ENCODE measurements at places on chromosomes 5 and 9.

DNA sequence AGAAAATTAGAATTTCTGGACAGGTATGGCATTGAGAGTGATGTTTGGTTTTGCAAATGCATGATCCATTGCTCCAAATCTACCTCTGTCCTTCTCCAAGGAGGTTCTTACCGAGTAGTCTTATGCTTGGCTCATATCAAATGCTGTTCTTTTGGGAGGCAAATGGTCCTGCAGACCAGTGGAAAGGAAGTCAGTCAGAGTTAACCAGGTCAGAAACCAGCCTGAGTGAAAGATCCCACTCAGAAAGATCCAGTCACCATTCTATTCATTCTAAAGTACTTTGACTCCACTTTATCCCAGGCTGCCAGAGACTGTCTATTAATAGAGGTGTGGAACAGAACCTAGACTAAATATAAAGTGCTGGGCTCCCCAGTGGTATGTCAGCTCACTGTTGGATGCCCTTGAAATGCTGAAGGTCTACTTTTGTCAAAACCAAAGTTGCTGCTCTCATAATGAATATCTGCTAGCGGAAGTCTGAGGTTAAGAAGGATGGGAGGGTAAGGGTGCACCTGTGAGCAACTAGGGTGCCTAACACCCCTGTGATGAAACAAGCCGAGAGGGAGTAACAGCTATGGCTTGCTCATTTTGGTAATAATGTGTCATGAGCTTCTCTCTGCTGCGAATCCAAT, 302.2 kb downstream of the ZNF608 start:
- no peak for DNase-seq

GRCh38 chr5:103305809-103306208, 47.2 kb downstream of the MACIR start:
- DNase-seq: no peak

DNA sequence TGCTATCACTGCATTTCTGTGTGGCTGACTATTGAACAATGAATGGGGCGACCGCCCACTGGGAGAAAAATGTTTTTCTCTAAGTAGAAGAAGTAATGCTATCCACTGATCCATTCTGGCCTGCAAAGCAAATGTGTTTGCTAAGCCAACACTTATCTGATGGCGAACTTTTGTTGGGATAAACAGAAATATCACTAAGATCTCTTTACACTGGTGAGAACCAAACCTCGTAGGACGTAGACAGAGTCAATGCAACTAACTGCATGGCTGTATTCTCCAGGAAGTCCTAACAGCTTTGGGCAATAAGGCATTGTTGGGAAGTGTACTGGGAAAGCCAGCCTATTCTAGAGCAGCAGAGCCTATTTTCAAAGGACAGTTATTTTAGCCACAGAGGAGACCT, 77.7 kb downstream of the ANKH start:
- DNase-seq: no peak

DNA sequence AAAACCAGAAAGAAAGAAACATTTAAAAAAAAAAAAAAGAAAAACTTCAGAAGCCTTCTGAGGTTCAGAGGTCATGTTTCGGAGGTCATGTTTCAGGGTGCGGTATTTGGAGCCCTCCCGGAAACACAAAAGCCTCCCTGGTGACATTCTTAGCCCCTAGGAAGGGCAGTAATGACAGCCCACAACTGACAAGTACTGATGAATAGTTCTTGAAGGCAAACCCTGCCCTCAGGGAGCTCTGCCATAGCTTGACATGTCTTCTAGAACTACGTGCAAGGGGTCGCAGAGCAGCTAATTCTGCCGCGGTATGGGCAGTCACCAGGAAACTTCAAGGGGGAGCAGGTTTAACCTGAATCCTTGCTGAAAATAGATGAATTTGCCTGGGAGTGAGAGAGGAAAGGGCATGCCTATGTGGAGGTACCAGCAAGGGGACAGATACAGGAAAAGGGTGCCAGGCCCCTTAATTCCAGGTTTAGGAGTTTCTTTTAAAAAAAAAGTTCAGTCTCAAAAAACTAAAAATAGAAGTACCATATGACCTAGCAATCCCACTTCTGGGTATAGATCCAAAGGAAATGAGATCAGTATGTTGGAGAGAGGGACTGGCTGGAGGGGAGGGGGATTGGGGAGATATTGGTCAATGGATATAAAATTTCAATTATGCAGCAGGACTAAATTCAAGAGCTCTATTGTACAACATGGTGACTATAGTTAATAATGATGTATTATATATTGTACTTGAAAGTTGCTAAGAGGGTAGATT, 98.4 kb downstream of the C9orf152 start:
- DNase-seq: no peak

DNA sequence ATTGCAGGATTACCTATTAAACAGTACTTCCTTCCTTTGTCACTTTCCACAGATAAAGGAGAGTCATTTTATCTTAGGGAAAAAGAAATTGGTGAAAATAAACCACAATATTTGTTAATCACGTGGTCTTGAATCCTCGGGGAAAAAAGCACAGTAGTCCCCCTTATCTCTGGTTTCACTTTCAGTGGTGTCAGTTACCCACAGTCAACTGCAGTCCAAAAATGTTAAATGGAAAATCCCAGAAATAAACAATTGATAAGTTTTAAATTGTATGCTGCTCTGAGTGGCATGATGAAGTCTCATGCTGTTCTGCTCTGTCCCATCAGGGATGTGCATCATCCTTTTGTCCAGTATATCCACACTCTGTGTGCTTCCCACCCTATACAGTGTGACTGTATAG, 405.2 kb upstream of the MPDZ start:
- no peak for DNase-seq

DNA sequence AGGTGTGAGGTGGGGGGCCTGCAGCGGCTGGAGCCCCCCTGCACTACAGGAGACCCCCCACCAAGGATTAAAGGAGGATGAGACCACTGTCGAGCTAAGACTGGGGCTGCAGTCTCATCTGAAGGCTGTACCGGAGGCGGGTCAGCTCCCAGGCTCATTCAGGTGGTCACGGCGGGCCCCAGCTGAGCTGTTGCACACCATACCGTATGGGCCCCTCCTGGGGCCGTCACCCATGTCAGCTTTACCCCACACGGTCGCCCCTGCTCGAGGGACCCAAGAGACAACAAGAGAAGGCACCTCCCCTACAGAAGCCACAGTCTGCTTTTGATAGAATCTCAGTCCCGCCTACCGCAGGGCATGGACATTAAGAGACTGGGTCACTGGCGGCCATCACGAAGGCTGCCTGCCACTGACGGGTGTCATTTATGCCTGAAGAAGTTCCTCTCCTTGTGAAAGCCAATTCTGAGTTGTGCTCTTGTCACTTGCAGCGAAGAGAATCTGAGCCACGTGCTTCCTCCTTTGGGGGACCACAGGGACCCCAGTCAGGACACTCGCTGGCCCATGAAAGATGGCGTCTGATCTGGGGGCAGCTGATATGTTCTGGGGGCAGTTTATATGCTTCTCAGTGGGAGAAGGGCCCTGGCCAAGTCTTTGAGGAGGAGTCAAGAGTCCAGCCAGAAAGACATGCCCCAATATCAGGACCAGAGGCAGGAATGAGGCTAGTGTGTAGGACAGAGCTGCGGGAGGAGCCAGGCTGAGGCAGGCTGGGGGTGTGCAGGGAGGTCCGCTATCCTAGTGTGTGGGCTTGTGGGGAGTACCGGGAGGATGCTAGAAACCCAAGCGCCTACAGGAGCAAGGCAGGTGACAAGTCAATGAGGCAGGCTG, 102.4 kb downstream of the ZNF354C start:
- no peak for DNase-seq

DNA sequence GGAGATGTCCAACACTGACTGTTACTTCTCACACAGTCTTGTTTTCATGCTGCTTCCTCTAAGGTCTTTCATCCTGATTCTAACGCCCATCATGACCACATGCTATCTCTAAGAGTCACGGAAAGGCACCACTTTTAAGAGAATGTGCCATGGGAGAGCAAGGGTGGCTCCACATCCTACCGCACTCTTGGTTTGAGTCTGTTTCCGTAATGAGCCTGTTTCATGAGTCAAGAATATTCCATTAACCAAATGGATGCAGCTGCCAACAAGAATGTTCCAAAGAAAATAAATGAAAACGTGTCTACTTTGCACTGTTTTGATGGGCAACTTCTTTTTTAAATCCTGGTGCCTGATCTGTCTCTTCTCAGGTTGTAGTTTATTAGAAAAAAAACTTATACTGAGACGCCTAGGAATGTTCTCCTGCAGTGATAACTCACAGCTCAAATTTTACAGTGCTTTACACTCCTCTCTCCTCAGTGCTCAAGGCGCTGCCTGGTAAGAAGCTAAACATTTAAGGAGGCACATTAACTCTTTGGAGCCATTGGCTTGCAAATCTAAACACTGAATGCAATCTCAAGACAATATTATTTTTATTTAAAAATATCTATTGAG, 124.3 kb downstream of the FGF1 start:
- DNase-seq: no peak

GRCh38 chr5:17436350-17436749, 61.7 kb upstream of the TAF11L2 start:
- no peak for DNase-seq

GRCh38 chr5:116482394-116482793, 92.2 kb downstream of the SEMA6A start:
- no peak for DNase-seq

GRCh38 chr5:113271745-113272454, 162.9 kb downstream of the TSSK1B start:
- no peak for DNase-seq

GRCh38 chr9:137669261-137669672, 50.5 kb downstream of the EHMT1 start:
- DNase-seq: no peak

- peak; percentile 42 for DNase-seq
These were observed 203.4 kb upstream of the SEMA6A start for GRCh38 chr5:116778032-116778431.

GRCh38 chr9:32426278-32426939, 42.0 kb downstream of the ACO1 start:
- DNase-seq: no peak

DNA sequence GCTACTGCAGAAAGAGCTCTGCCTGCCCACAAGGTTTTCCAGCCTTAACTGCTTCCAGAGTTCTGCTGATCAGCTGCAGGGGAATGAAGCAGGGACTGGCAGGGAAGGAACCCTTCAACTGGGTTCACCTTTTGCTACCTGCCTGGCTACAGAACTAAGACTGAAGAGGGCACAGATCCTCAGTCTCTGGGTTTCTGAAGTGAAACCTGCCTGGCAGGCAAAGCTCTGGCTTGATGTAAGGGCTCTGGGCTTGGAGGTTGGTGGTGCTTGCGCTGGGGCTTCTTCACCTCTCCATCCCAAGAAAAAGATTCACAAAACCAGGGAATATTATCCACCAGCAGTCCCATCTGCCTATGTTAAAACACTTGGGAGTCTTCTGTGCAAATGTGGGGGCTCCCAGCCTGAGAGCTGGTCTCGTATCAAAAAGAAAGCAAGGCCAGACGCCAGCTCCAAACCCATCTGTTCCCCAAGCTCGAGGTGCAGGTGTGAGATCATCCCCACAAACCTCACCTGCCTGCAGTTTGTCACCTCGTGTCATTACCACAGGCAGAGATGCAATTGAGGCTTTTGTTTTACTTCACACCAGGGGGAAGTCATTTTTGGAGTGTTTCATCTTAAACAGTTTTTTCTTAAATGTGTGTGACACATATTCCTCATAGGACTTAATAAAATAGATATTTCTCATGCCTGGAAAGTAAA, 58.3 kb downstream of the BNC2 start:
- DNase-seq: no peak

- no peak for DNase-seq
These were observed 1.0 kb downstream of the TBC1D2 start for GRCh38 chr9:98254228-98255060.

DNA sequence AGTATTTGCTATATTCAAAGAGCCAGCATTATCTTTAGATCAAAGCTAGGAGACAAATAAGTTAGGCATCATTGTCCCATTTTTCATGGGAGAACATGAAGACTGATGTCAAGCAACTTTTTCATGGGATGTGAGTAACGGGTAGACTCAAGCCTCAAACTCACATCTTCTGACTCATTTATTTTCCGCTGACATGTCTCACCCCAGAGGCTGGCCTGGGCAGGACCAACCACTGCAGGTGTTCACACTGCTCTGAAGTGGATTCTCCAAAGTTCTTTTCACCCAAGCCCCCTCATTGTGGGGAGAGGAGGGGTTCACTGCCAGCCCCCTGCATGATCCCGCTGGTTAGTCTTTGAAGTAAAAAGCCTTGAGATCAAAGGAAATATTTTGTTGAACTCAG, 34.9 kb upstream of the BASP1 start:
- DNase-seq: no peak
